ENCODE measurements at places on chromosomes 5 and 9.

DNA sequence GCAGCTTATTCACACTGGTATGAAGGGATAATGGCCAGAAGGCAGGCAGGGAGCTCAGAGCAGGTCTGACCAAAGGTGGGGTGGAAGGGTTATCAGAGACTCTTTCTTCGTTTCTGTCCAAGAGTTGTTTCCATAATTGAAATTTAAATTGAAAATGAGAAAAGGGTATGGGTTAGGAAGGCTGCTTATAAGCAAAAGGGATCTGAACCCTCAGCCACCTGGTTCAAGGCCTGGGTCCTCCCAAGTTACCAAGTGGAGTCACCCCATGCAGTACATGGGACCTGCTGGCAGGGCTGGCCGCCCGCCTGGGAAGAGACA lies 17.8 kb downstream of the EEIG1 start:
- DNase-seq, result no peak

DNA sequence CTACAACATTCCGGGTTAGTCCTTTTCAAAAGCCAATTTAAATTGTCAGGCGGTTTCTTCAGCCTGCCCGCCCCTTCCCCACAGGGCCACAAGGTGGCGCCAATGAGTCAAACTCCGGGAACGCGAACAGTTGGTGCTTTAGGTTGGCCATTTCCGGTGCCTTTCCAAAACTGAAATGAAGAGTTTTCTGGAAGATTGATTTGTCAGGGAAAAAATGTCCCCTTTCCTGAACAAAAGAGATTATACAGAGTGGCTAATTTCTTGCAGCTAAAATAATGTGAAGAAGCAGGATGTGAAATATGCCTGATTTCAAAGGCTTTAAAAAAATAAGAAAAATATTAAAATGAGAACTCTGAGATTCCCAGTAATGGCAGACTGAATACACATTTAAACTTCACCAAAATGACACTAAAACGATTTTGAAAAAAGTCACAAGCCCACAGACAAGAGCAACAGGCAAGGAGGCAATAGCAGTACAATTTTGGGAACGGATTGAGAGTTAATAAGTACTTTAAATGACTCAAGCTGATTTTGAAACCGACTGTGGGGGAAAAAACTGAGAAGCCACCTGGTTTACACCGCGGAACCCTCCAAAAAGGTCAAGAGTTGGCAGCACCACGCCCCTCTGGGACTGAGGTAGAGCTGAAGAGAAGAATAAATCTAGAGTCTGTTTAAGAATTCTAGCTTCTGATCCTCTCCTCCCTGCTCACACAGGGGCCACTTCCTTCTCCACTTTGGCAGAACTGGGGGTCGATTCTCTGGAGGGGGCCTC lies 45.7 kb downstream of the SLC46A2 start:
- DNase-seq, result peak; percentile 62

DNA sequence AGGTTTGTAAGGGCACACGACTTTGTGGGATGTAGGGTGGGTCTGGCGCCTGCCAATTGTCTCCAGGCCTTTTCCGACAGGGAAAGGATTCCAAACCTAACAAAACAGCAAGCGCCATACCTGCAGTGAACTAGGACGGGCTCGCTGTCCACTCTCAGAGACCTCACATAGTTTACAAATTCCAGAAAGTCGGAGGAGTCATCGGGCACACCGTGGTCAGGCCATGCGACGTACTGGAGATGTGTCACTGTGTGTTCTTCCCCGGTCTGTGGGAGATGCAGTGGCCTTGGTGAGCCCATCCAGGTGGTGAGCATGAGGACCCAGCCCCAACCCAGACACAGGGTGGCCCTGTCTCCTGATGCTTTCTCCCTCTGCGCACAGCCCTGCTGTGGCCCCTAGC lies 61.3 kb upstream of the EPB41L4B start:
- DNase-seq, result no peak

- no peak for DNase-seq
These were observed 622.3 kb downstream of the MTRR start for GRCh38 chr5:8491254-8491653.

- no peak for DNase-seq
These were observed 720.8 kb upstream of the ZNF608 start for GRCh38 chr5:125467222-125467621.

DNA sequence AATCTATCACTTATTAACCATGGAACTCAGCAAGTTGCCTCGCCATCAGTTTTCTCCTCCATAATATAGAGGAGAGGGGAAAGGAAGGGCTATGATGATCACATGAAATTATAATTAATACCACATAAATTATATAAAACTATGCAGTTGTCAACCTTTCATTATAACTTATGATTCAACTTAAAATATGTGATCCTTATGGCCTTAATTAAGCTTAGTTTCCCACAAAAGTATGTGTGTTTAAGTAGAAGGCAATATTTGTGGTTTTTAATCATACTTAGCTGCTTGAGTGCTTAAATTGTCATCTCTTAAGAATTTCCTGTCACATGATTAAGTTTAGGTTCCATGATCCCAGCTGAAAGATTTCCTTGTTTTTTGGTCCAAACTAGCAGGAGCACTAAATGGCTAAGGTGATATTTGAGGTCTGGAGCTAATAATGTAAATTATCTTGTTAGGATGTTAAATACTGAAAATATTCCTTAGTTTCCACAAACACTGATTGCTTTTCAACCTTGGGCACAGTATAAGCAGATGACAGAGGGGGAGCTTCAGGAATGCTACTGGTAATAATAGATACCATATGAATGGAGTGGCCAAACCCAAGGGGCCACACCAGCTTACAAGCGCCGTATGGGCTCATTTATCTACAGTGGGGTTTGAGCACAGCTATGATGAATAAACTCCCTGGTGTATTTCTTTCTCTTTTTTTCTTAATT lies 26.4 kb upstream of the F2R start:
- no peak for DNase-seq

DNA sequence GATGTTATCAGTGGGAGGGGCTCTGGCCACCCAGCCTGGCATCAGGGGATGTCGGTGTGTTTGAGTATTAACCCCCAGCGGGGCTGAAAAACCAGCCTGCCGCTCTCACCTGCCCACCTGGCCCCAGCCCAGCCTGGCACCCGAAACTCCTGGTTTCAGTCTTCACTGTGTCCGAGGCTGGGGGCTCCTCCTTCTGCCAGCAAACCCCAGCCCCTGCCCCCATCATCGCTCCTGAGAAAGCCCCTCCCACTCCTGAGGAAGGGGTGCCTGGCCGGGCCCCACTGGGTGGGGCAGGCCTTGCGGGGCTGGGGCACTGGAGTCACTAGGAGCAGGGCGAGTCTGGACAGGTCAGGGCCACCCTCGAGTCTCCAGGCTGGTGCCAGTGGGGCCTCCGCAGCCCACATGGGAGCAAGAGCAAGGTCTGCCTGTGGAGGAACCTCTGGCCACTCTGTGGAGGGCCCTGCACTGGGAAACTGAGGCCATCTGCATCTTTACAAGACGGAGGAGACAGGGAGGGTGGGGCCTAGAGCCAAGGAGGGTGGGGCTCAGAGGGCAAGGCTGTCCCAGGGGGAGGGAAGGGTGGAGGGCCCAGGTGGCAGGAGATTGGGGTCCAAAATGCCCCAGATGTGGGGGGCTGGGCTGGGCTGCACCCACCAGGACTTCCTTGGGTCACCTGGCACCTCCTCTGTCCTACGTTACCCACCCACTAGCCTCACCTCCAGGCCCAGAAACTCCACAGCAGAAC lies 51.5 kb upstream of the NOTCH1 start:
- DNase-seq, result no peak

- no peak for DNase-seq
These were observed 1.2 kb downstream of the TEK start for GRCh38 chr9:27110181-27110580.

- no peak for DNase-seq
These were observed 624.0 kb upstream of the KLF4 start for GRCh38 chr9:108113596-108113995.

DNA sequence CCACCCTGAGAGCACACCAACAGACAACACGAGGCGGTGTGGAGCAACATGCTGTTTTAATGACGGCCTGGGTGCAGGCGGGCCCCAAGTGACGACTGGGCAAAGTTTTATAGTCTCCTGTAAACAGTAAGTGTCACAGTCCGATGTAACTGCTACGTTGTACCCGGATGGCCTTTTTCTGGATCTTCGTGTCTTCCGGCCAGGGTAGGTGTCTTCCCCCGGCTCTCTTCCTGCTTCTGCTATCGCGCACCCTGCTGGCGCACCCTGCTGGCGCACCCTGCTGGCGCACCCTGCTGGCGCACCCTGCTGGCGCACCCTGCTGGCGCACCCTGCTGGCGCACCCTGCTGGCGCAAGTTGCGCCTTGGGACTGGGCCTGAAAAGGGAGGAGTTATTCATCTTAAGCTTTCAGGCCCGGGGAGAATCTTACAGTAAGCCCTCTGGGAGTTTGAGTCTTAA lies 143.0 kb upstream of the TARS1 start:
- no peak for DNase-seq

GRCh38 chr5:168877132-168877892 lies 298.1 kb upstream of the PANK3 start:
- no peak for DNase-seq

DNA sequence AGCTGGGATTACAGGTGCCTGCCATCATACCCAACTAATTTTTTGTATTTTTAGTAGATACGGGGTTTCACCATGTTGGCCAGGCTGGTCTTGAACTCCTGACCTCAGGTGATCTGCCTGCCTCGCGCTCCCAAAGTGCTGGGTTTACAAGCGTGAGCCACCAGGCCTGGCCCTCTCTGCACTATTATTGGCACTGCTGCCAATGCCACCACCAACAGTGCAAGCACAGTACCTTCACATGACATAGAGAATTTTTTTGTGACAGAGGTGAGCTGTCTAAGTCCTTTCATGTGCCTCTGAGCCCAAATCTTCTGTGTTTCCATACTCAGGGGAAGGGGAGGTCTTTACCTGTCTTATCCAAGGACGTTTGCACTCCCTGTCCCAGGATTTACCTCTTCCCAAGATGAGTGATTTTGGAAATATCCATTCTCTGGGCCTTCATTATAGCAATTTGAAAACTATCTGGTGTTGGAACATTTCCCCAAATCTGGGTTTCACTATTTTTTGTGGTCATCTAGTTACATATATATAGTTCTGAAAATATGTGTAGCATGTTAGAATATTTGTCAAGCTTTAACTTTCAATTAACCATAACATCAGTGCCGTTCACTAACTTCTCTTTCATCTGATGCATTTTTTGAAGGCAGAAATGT lies 5.4 kb upstream of the CD180 start:
- DNase-seq, result no peak

DNA sequence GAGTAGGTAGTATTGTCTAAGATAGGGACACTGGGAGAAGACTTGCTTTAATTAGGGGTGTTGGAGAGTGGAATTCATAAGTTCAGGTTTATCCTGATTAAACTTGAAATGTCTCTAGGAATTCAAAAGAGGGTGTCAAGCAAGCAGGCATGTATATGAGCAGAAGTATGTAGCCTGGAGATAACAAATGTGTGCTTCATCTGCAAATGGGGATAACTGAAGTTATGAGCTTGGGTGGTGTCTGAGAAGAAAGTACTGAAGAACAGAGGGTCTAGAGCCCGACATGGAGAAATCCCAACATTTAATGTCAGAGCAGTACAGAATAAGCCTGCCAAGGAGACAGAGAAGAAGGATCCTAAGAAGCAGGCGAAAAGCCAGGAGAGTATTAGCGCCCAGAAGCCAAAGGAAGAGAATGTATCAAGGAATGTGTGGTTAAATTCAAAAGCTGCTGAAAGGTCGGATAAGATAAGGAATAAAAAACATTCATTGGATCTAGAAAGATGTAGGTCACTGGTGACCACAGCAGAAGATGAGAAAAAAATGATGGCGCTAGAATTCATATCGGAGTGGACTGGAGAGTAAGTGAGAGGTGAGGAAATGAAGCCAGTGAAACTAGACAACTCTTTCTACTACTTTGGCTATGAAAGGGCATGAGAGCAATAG lies 401.5 kb upstream of the PIK3R1 start:
- DNase-seq, result no peak

DNA sequence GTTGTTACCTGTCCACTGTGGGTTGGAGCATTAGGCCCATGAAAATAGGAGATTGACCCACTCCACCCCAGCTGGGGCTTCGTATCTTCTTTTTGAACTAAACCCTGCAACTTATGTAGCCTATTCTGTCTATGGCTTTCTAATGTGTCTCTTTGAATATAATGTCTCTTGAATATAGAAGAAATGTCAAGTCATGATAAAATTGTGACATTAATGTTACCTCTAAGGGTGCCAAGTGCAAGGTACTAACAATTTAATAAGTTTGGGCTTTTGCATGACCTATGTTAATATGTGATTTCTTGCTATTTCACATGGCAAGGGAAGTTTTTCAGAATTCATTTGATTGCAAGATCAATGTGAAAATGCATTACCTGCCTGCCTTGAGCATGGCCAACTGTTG lies 40.4 kb upstream of the PUM3 start:
- DNase-seq, result no peak

GRCh38 chr5:180470966-180471582 lies 23.1 kb upstream of the CNOT6 start:
- DNase-seq, result no peak

DNA sequence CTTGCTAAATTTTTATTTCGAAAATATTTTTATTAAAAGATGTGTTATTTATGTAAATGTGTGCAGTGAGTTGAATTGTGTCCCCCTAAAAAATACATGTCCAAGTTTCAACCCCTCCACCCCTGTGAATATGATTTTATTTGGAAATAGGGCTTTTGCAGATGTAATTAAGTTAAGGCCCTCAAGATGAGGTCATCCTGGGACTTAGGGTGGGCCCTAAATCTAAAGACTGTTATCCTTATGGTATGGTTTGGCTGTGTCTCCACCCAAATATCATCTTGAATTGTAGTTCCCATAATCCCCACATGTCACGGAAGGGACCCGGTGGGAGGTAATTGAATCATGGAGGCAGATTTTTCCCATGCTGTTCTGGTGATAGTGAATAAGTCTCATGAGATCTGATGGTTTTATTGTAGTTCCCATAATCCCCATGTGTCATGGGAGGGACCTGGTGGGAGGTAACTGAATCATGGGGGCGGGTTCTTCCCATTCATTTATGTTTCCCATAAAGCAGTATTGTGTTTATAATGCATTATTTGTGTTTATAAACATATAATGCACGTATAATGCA lies 1.5 kb upstream of the TMED7 start:
- no peak for DNase-seq

- DNase-seq, result no peak
These were observed 191.8 kb downstream of the GAS1 start for GRCh38 chr9:86755561-86755941.

DNA sequence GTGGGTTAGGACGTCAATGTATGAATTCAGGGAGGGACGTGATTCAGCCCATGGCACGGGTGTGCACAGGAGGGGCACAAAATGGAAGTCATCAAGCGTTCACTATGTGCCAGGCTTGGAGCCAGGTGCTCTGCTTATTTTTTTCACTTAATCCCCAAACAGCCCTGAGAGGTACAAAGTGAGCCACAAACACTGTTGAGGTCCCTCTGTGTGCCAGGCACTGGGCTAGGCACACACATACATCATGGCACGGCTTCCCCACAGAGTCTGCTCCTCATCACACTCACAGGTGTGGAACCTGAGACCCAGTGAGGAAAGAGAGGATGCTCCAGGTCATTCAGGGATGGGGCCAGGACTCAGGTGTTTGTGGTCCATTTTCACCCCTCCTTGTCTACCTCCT lies 68.1 kb downstream of the GALNT12 start:
- no peak for DNase-seq

Data from AML-193 (cell line).